CD4-positive, alpha-beta T cell treated with Interleukin-15 for 1 hour (primary cell): ENCODE measurements at places on chromosomes 5 and 9.

DNA sequence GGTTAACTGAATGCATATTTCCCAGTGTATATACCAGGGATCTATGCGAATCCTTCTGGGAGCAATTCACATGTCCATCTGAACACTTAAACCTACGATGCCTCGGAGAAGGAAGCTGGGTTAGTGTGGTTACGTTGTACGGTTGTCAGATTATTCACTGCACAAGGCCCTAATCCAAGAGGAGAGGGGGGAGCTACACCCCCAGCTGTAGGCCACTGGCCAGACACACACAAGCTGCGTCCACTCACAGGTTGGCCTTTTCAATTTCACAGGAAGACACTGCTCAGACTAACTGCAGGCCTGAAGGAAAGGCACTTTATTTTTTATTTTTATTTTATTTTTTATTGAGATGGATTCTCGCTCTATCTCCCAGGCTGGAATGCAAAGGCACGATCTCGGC lies 184.5 kb upstream of the GNA14 start:
- no peak for DNase-seq

GRCh38 chr5:133316346-133317343 lies 264.8 kb downstream of the HSPA4 start:
- no peak for DNase-seq

DNA sequence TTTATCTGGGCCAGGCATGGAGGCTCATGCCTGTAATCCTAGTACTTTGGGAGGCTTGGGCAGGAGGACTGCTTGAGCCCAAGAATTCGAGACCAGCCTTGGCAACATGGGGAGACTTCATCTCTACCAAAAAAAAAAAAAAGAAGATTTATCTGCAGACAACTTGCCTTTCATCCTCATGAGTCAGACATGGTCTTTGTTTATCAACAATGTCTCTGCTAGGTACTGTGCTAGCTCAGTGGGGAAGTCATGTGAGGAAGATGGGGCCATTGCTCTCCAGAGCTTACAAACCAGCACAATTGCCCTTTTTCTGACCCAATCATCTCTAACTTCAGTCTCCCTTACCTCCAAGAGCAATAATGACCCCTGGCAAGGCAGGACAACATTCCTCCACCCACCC lies 1.6 kb downstream of the URM1 start:
- no peak for DNase-seq

- no peak for DNase-seq
Measured at GRCh38 chr5:37495210-37495609, 116.1 kb downstream of the WDR70 start.

- DNase-seq = no peak
Measured at GRCh38 chr9:121437891-121438290, 61.8 kb downstream of the GGTA1 start.

- no peak for DNase-seq
Measured at GRCh38 chr9:128913995-128914772, 6.6 kb upstream of the PHYHD1 start.
